ENCODE measurements at places on chromosomes 16 and 17.
A peak's percentile ranks its signal among the peaks of the same experiment; 100 is the strongest.

DNA sequence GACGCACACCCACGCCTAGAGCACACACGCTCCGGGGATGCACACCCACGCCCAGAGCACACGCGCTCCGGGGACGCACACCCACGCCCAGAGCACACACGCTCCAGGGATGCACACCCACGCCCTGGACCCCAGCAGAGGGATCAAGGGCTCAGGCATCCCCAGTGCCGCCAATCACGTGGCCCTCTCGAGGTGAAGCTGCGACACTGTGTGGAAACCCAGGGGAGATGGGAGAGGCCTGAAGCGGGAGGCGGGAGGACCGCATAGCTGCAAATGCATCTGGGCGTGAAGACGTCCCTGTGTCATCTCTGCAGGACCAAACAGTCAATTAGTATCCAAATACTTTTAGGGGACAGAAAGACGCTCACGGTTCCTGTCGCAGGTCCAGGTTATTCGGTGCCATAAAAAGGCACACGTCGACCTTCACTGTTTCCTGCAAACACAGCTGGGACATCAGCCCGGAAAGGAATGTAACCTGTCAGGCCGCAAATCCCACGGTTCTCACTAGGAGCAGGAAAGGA, 56.4 kb downstream of the TBC1D16 start:
- DNase-seq, result no peak

- DNase-seq, result no peak
Observed at GRCh38 chr16:66858740-66859396, 14.7 kb downstream of the CA7 start.

GRCh38 chr17:65456368-65457151, 104.9 kb downstream of the AXIN2 start:
- DNase-seq, result no peak

DNA sequence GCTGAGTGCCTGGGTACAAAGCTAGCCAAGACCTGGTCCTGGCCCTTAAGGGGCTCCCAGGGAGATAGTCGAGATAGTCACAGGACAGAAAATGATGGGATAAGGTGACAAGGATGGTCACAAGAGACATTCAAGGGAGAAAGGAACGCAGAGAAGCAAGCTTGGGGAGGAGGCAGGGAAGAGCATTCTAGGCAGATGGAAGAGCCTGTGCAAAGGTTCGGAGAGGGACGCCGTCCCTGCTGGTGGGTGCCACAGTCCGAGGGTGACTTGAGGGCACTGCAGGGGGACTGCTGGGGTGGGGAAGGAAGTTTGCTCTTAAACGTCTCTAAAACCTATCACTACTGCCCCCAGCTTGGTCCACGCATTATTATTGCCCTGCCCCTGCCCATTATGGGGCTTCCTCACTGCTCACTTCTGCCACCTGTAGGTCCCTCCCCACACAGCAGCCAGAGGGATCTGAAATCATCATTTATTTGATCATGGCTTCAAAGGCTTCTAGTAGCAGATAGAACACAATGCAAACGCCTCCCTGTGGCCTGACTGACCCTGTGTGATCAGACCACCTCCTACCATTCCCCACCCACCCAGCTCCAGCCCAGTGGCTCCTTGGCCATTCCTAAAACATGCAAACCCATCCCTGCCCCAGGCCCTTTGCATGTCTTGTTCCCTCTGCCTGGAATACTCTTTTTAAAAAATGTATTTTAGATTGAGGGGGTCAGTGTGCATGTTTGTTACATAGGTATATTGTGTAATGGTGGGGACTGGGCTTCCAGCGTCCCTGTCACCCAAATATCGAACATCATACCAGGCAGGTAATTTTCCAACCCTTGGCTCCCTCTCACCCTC, 60.3 kb downstream of the RMI2 start:
- DNase-seq, result peak; percentile 74

GRCh38 chr17:62823111-62823893, 15.2 kb upstream of the MARCHF10 start:
- no peak for DNase-seq

DNA sequence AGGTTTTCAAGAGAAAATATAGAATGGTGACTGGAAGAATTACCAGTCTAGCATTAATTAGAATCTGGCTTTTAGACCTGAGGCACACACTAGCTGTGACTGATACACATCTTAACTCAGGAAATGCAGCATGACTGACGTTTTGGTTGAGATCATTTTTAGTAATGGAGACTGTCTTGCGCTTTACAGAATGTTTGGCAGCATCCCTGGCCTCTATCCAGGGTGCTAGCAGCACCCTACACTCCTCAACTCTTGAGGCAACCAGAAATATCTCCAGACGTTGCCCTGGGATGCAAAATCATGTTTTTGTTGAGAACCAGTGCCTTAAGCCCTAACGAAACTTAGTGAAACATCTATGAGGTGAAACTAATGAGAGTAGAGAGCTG, 109.0 kb downstream of the HS3ST3A1 start:
- no peak for DNase-seq

Measured in activated CD8-positive, alpha-beta memory T cell treated with anti-CD3 and anti-CD28 coated beads, Interleukin-2, amount 50 U/mL, for 48 hours (primary cell).